DMS53 (cell line): ENCODE measurements at places on chromosomes 1 and 21.

- no peak for DNase-seq
Measured at GRCh38 chr1:150405660-150406059, 41.7 kb downstream of the RPRD2 start.

DNA sequence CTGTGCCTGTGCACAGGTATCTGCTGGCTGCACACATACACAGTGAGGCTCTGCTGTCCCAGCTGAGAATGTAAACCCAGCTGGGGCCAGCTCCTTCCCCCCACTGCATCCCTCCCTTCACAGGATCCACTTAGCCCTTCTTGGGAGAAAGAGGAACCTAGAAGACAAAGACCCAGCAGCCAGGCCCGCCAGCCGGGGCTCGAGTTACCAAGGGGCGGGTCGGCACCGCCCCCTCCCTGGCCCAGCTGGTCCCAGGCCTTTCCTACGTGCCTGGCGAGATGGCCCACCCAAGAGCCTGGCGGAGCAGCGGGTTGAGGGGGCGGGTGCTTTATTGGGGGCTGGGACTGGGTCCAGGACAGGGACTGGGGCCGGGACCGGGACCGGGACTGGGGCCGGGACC is 2.1 kb downstream of the SH3BGRL3 start:
- DNase-seq = no peak

DNA sequence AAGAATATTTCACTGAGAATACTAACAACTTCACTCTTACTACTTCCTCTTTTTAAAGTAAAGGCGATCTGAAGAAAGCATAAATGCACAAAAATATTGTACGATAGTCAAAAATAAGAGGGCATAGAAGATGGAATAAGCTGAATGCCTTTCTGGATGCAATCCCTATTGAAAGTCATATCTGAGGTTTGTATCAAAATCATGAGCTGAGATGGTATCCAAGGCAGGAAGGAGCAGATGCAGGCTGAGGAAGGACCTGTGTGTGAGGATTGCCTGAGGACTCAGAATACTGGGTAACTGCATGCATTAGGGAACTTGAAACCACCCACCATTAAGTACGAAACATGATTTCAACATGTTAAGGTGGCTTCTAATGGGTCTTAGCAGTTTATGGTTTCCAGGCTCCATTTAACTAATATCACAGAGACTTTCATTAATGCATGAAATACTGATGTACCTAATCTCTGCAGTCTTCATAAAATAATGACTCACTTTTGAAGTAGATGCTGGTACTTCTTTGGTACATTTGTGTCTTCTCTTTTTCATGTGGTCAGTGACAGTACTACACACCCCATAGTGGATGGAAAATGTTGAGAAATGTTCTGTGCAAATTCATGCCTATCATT is 29.6 kb upstream of the RGS1 start:
- DNase-seq = no peak

DNA sequence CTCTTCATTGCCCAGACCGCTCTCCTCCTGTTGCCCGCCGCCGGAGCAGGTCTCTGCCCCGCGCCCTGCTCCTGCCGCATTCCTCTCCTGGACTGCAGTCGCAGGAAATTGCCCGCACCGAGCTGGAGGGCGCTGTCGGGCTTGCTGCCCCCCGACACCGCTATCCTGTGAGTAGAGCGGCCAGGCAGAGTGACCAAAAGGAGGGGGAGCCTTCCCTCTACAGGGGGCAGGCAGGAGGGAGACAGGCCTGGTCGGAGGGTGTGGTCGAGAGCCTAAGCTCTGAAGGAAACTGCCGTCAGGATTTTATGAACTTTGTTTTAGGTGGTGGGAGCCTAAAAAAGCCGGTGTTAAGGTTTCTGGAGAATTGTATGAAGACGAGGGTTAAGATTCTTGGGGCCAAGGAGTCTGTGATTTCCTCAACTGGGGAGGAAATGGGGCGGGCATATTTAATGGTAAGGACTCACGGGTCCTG is 517 bp downstream of the LRIG2 start:
- DNase-seq = peak; percentile 84

- DNase-seq = peak; percentile 86
Measured at GRCh38 chr1:2199042-2199810, 4.7 kb upstream of the FAAP20 start.

DNA sequence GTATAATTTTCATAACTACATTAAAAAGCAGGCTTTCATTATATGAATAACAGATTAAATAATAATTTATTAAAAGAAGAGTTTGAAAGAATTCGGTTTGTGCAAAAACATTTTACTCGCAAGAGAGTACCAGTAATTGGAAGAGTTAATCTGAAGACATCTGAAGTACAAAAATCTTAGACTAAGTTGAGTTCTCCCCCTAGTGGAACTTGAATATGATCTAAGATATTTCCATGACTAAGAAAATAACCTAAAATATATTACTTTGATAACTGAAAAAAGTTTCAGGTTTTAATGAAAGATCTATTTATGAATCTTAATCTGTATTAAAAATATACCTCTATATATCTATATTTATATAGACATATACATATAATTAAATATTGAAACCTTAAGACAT is 112.5 kb upstream of the GFI1 start:
- peak; percentile 52 for DNase-seq

GRCh38 chr1:39933956-39934941 is 20.7 kb upstream of the MFSD2A start:
- no peak for DNase-seq

DNA sequence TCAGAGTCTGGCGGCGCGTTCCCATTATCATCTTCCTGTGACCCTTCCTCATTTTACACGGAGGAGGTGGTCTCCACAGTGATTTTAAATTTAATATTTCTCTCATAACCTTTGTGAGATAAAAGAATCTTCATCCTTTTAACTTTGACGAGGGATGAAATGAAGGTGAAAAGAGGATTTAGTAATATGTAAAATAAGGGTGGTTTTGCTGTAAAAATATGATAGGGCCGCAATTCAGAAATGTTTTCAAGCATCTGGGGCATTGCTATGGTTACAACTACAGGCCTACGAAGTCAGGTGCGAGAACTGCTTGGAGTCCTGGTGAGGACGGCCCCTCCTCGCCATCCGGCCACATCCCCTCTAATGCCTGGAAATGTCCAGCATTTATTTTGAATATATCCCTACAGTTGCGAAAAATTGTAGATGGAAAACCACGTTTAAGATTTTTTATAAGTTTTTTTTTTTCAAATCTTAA is 422 bp upstream of the RSBN1 start:
- DNase-seq = peak; percentile 68

DNA sequence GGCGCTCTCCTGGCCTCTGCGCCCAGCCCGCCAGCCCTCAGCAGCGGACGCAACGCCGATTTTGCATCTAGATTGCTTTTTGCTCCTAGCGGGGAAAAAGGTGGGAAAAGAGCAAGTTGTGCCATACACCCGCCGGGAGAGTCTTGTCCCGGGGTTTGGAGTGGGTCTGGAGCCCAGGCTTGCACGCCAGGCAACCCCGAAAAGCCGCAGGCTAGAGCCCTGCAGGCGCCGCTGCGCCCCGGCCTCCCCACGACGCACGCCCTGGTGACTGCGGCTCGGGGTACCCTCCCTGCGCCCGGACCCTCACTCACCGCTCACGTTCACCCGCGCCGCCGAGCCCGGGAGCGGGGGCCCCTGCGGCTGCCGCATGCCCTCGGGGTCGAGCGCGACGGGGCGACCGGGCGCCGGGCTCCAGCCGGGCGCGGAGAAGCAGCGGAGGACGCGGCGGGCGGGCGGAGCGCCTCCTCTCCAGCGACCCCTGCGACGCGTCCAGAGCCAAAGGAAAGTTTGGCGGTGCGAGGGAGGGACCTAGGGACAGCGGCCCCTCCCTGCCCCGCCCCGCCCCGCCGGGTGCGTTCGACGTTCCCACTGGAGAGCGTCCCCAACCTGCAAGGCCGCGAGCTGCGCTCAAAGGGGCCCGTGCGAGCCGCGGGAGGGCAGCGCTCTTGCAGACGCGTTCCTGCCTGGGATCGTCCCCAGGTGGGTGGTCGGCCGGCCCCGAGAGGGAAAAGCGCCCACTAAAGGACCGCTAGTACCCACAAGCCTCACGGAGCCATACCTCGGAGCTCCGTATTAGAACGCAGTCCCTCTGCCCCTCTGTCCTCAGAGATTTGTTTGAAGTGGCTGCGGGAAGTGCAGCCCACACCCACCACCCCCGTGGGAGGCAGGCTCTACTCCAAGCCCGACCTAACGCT is at the start of gene LPAR3:
LPAR3 (minus strand) TSS at position 502 of the 914 bp plus-strand sequence. CDS start 27,086 bp downstream, outside the sequence.
- DNase-seq = peak; percentile 60

GRCh38 chr1:176159993-176160392 is 47.1 kb downstream of the COP1 start:
- no peak for DNase-seq

GRCh38 chr1:54309631-54310366 is 96.4 kb downstream of the SSBP3 start:
- no peak for DNase-seq

DNA sequence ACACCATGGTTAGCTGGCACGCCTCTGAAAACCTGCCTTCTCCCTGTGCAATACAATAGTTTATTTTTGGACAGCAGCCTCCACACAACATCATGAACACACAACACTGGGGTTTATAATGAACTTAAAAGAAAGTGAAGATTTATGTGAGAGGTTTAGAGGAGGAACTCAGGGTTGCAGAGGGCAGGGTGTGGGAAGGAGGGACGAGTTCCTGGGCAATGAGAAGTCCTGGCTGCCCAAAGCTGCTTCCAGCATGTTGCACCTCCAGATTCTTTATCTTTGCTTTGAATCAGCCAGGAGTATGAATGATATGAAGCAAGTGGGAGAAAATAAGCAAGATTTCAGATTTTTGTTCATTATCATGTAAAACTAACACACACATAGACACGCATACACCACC is 11.3 kb upstream of the LRRC8D start:
- DNase-seq = no peak

DNA sequence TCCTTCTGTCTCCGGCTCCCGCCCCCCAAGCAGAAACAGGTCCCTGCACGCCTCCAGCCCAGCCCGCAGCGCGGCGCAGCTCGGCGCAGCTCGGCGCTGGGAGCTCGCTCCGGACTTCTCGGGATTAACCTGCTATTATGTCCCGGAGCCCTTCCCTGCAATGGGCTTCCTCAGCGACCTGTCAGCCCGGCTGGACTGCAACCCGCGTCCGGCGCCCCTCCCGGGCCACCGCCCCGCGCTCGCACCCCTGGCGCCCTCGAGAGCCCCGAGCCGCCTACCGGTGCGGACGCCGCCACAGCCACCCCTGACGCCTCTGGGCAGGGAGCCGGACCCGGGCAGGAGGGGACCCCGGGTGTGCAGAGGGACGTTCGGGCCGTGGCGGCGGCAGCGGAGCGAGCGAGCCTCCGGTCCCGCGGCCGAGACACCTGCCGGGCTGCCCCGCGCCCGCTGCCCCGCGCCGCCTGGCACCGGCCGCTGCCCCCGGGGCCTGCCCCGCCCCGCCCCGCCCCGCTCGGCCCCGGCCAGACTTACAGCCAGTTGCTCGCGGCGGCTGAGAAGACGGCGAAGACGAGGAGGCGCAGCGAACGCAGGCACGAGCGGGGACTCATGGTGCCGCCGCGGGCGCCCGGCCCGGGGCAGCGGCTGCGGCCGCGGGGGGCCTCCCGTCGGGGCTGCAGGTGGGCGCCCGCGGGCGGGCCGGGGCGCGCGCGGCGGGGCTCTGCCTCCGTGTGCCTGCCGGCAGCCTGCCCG is 407 bp downstream of the WNT4 start:
- DNase-seq = peak; percentile 80

GRCh38 chr21:14557413-14557812 is 11.3 kb upstream of the SAMSN1 start:
- no peak for DNase-seq

- no peak for DNase-seq
Measured at GRCh38 chr1:206419250-206419649, 51.0 kb upstream of the IKBKE start.

DNA sequence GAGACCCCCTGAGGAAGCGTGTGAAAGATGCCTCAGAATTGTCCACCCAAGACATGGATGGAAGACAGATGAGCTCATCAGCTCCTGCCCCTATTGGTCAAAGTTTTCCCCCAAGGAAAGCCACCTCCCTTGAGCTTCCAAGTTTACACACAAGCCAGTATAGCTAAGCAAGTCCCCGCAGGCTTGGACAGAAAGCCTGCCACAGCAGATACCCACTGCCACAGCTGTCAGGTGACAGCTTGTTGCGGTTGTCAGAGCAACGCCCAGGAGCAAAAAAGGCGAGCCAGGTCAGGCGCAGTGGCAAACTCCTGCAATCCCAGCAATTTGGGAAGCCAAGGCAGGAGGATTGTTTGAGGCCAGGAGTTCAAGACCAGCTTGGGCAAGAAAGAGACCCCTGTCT is 60.9 kb upstream of the IFNAR2 start:
- no peak for DNase-seq
